ENCODE measurements at places on chromosomes 11 and 22. TPM values are rescaled to one million over a fixed set of nuclear protein-coding genes. Genes with fewer than 3 reads are reported as not detected.

GRCh38 chr11:27355575-27356104, 7.4 kb downstream of the CCDC34 start:
- no peak for DNase-seq

- no peak for DNase-seq
These were observed 1.6 kb downstream of the TRIM68 start for GRCh38 chr11:4606231-4607015.

- peak; percentile 61 for DNase-seq
These were observed 10.5 kb upstream of the MFNG start for GRCh38 chr22:37496651-37497050.

DNA sequence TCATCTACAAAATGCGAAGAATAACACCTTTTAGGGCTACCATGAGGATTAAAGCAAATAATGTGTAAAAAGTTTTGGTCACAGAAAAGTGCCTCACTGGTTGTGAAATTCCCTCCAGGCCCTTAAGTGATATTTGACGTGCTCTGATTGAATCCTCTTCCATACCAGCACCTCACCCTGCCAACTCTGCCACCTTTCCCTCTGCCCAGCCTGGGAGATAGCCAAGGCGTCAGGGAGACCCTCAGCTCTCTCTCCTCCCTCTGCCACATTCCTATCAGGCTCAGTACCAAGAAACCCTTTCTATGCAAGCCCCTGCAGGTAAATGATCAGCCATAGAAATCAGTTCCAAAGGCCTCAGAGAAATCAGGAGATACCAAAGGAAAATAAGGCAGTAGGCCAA, 21.4 kb downstream of the PLEKHA7 start:
- no peak for DNase-seq

GRCh38 chr11:16791191-16791961, 52.9 kb downstream of the C11orf58 start:
- DNase-seq, result no peak

GRCh38 chr11:57345555-57346211, 7.5 kb downstream of the P2RX3 start:
- peak; percentile 86 for DNase-seq

- peak; percentile 79 for DNase-seq
These were observed 41.7 kb downstream of the KIAA1671 start for GRCh38 chr22:24994070-24994763.

- no peak for DNase-seq
These were observed 27.5 kb downstream of the ADAMTS8 start for GRCh38 chr11:130400781-130401483.

DNA sequence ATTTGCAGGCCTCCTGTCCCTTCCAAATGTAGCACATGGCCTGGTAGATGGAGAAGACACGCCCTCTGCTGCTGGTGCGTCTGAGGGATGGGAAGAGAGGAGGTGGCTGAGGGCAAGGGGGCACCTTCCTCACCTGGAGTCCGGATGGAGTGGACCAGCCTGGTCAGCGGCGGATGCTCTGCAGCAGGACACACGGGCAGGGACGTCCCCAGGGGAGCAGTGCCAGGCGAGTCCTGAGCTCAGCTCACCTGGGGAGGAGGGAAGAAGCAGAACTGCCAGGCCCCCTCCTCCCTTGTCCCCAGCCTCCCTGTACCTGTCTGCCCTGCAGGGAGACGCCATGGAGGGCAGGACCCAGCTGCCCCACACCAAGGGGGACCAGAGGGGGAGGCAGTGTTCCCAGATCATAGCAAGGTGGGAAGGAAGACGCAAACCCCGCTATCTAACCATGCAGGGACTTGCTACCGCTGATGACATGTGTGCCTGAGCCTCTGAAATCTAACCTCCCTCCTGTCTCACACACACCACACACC, 1495.9 kb downstream of the BRD1 start:
- no peak for DNase-seq

GRCh38 chr22:41957941-41958556, 6.1 kb downstream of the SMIM45 start:
- no peak for DNase-seq

- no peak for DNase-seq
These were observed 5.5 kb upstream of the FOXRED2 start for GRCh38 chr22:36512333-36512732.

- no peak for DNase-seq
These were observed 68.3 kb downstream of the CHST1 start for GRCh38 chr11:45597097-45597496.

GRCh38 chr11:113034576-113034975, 73.4 kb downstream of the NCAM1 start:
- no peak for DNase-seq

GRCh38 chr22:48450188-48450825, 1377.4 kb downstream of the BRD1 start:
- DNase-seq, result no peak

Gene GUCY1A2
- 0.55 TPM for total RNA-seq

Gene RAPSN
- 0.48 TPM for total RNA-seq

Gene TNNT3
- total RNA-seq, result not detected

Gene DEFB108B
- not detected for total RNA-seq
